ENCODE measurements at places on chromosomes 7 and 10.

DNA sequence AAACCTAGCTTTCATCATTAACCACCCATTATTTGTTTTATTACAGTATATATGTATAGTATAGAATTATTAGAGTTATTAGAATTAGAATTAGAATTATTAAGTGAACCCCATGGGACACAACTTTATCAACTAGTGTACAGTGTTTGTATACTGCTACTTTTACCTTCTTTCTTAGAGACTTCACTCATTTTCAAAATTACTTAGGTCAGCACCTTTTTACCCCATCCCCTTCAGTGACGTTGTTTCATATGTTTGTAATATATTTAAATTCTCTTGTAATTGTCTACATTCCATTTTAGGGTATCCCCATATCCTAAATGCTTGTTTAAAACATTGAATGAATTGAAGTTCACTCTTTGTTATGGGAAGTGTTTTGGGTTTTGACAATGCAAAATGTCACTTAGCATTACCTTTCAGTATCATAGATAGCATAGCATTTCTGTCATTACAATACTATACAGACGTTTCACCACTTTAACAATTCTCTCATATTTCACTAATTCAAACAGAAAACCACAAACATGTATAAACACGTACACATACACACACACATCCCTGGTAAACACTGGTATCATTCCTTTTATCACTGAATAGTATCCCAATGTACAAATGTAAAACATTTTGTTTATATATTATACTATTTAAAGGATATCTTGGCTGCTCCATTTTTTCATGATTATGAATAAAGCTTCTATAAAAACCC lies 229.9 kb upstream of the MAGI2 start:
- no peak for DNase-seq

- no peak for DNase-seq
These were observed 72.1 kb downstream of the AKR1C4 start for GRCh38 chr10:5268743-5269142.

DNA sequence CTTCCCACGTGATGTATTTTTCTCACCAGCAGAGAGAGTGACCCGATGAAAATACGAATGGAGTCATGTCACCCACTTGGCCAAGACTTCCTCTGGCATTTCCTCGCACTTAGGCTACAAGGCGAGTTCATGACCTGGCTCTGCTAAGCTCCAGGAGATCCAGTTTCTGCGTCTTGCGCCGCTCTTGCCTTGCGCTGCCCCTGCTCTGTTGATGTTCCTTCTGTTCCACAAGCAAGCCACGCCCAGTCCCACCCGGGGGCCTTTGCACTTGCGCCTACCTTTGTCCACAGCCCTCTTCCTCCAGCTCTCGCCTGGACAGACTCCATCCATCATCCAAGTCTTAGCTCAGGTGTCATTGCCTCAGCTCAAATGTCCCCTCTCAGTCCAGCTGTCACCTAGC lies 116.3 kb upstream of the SHH start:
- DNase-seq, result no peak

DNA sequence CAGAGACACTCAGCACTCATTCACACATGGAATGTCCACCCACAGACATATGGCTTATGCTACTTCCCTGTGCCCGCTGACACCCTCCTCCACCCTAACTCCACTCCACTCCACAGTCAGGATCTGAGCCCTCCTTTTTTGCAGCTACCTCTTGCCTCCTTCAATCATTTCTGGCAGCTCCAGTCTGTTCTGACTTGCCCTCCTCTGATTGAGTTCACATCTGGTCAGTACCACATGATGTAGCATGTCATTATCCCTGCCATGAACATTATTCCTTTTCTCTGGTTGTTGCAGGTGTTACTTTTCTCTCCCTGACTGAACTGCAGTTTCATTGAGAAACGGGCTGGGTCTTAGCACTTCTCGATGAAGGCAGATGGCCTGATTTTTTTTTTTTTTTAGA lies 130.1 kb upstream of the EGR2 start:
- no peak for DNase-seq

- no peak for DNase-seq
These were observed 6.2 kb upstream of the MBL2 start for GRCh38 chr10:52778511-52779392.

DNA sequence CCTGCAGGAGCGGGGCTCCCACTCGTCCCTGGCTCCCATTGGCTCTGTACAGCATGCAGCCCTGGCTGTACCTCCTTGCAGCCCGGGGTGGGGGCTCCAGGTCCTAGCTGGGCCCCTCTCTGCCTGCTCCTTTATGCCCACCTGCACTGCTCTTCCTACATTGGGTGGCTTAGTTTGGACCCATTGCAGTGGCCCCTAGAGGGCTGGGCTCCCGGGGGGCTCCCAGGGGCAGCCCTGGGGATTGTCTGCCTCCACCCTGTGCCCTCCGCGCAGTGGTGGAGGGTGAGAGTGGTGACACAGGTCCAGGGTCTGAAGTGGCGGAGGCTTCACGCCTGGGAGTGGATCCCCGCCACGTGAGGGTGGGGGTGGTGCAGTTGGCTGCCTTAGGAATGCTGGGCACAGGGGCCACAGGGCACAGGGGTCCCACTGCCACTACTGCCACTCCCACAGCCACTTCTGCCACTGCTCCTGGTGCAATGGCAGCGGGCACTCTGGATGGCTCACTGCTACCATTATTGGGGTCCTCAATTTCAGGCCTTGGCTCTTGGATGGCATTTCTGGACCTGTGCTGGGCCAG lies 177.1 kb downstream of the ARL4A start:
- DNase-seq, result no peak

- DNase-seq, result no peak
These were observed 30.2 kb downstream of the COBL start for GRCh38 chr7:51286401-51286800.

All from HuH-7.5 (cell line).